A549 treated with GW870086 at 1 μM for 4 hours (cell line): ENCODE measurements at places on chromosomes 5 and 9. TPM values are rescaled to one million over a fixed set of nuclear protein-coding genes. Genes with fewer than 3 reads are reported as not detected.

Gene CKMT2
- total RNA-seq, result not detected in 5 replicates

Gene PJA2
- total RNA-seq, result 11.0 to 19.1 TPM (median 16.3 TPM) in 5 replicates

Gene PFN3
- total RNA-seq, result not detected in 5 replicates

Gene ERP44
- total RNA-seq, result 14.6 to 15.9 TPM (median 15.1 TPM) in 5 replicates

Gene NEUROG1
- total RNA-seq, result not detected in 5 replicates

Gene PCDHB15
- total RNA-seq, result 0.05 to 0.16 TPM (median 0.09 TPM) in 3 of 5 replicates, not detected in the others

Gene DOCK8
- total RNA-seq, result 0.17 to 0.43 TPM (median 0.29 TPM) in 5 replicates
